ENCODE measurements at places on chromosomes 3 and 15.

DNA sequence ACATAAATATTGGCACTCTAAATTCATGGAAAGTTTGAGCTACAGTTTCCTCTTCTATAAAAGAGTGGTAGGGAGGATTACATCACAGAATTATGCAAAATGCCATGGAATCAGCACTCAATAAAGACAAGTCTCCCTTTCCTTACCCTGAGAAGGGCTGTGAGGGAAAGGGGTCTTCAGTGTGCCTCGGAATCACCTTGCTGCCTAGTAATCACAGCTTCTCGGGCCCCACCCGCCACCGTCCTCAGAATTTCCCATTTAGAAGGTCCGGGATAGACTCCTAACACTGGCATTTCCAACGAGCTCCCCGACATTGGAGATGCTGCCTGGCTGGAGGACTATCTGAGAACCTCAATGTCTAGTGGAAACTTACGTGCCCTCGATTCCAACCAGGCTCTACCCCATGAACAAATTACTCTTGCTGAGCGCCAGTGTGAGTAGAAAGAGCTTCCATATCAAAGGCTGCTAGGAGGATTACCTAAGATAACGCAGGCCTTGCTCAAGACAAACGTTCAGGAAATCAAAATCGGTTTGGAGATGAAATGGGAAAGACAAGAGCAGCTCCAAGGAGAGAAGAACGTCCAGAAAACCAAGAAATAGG lies 92.1 kb upstream of the CHD2 start:
- DNase-seq, result peak; percentile 25

DNA sequence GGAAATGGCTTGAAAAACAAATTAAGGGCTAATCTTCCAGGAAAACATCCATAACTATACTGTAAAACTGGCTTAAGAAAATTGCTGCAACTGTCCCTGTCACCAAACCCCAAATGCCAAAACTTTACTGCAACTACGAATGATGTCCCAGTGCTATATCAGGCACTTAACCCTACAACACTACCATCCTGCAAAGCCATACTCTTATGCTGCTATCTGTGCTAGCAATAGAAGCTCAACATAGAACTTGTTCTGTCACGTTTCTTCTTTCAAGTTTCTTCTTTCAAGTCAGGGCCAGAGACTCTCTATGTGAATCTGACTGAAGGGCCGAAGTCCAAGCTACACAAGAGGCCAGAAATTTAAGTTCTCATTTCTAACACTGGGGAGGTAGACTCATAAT lies 92.5 kb downstream of the IGSF11 start:
- no peak for DNase-seq

- DNase-seq, result no peak
These were observed 61.2 kb downstream of the TSC22D2 start for GRCh38 chr3:150469031-150469930.

DNA sequence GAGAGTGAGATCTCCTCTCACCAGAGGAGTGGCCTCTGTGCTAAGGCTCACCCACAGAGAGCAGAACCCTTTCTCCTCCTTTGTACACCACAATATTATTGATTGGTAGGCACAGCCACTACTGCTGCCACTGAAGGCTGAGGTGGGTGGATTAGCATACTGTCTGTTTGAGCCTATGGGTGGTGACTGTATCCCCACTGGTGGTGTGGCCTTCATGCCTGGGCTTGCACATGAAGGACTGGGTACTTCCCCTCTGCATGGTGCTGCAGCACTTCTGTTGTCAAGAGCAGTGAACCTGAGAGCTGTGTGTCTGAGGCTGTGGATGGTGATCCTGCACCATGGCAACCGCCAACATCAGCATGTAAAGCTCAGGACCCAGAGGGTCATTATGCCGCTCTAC lies 35.7 kb upstream of the NECTIN3 start:
- DNase-seq, result no peak

DNA sequence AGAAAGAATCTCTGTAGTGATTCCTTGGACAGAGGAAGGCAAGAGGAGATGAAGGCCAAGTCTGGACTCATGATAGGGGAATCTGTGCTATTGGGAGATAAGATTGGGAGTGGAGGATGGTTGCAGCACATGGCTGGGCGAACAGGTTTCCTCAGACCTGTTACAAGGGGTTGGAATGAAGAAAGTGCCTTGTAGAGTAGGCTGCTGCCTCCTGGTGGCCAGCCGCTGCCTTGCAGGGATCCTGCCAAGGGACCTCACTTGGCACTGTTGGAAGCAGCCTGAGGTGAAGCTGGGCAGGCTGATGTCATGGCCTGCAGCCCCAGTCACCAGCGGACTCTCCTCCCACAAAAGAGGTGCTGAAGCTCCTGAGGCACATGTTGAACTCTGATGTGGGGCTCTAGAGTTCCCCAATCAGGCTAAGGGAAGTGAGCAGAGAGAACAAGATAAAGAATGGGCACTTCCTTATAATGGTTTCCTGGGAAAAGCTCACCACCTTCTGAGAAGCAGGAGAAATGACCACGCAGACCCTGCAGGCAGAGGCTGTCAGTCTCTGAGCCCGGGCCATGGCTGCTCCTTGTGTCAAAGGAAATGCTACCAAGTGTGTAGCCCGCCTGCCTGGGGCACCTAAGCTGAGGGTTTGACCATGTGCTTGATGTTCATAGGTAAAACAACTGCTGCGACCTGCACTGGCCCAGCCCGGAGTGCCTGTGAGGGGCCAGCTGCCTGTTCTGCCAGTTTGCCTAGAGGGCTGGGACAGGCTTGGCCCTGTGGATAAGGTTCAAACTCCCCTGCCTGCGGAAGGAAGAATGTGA lies 1.6 kb upstream of the TEX264 start:
- peak; percentile 66 for DNase-seq

- DNase-seq, result no peak
These were observed 11.4 kb downstream of the CHRD start for GRCh38 chr3:184391266-184391665.

- DNase-seq, result no peak
These were observed 17.3 kb upstream of the SLC28A2 start for GRCh38 chr15:45234562-45235235.

DNA sequence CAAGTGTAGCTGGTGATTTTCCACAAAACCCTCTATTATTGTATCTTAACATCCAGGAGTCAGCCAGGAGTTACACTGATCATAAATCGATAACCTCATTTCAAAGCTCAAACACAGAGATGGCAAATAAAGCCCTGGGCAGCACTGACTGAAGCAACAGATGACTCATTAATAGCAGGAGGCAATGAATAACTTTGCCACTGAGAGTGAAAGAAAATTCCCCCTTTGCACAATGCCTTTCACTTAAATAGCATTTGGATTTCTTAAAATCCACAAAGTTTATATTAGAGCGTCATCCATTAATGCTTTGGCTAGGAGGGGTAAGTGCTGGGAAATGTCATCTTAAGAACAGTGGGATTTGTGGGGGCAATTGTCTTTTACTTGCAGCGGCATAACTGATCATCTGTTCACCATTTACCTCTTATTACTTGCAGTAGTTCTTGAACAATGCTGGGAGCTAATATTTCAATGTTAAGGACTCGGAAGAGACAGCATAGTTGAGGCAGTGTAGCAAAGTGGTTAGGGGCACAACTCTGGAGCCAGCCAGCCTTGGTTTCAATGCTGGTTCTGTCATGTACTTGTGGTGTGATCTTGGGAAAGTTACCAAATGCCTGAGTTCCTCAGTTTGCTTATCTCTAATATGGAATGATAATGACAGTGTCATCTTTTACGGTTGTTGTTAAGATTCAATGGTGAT lies 630.4 kb upstream of the TBL1XR1 start:
- no peak for DNase-seq

GRCh38 chr3:81707996-81708395 lies 53.4 kb downstream of the GBE1 start:
- no peak for DNase-seq

GRCh38 chr3:3666664-3667063 lies 132.6 kb upstream of the LRRN1 start:
- DNase-seq, result no peak

DNA sequence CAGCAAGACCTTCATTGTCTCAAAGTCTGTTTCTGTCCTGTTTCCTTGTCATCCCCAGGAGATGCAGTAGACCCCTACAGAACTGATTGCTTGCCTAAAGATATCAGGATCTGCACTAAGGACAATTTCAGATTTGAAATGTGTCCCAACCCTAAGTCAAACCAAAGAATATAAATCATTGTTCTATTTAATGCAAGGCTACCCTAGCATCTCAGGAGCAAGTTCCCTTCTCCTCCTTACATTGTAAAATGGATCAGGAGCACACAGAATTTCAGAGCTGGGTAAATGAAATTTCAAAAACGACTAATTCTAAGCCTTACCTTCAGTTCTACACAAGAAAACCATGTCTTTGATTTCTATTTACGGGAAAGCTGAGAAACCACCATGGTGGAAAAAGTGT lies 360.9 kb upstream of the KCNH8 start:
- DNase-seq, result no peak

DNA sequence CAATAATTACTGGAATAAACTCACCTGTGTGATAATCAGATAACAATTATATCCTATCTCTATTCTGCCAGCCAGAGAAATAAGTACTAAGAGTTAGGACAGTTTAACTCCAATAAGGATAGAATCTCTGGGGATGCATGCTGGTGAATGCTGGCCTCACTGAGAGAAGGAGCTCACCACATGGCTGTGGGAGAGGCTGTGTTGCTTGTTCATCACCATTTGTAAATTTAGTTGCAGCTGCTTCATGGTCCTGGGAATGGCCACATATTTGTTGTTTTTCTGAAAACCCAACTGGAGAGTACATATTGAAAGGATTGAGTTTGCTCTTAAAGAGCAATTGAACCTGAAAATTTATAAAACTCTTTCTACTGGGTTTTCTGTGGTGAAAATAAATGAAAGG lies 207.3 kb downstream of the NECTIN3 start:
- DNase-seq, result no peak

DNA sequence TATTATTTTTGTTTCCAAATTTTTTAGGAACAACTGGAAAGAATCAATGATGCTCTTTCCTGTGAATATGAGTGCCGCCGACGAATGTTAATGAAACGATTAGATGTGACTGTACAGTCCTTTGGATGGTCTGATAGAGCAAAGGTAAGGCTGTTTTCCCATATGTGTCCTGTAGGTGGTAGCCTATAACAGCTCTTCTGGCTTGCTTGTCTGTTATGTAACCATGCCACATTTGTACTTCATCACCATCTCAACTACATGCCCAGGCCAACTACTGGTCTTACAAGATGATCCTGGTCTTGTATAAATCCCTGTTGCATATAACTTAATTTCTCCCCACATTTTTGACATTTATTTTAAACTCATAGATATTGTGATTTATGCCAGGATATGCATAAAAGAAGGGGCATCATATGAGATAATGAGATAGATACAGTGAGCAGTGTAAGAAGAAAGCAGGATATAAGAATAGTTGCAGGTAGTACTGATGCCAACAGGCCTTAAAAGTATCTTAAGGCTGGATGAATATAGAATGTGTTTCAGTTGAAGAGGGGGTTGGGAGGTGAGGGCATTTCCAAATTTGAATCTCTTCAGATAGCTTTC lies 20.3 kb downstream of the FAM98B start:
- peak; percentile 66 for DNase-seq

DNA sequence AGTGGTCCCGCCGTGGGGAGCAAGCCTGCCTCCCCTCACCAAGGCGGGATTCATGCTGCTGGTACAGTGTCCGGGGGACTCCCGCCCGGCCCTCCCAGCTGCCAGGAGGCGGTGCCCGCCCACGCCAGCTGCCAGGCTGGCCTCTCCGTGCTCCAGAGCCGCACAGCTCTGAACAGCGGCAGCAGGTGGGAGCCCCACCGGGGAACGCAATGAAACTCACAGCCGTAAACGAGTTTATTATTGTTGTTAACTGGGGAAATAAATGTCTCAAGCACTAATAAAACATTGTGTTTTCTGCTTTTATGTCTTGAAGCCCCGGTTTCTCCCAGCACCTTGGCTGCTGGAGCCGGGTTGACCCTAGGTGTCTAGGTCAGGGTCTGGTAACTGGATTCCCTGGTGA lies 317.7 kb upstream of the TLE3 start:
- DNase-seq, result no peak

- no peak for DNase-seq
These were observed 58.5 kb upstream of the PPARG start for GRCh38 chr3:12230406-12230805.

GRCh38 chr3:71926262-71926600 lies 141.3 kb upstream of the PROK2 start:
- DNase-seq, result no peak

GRCh38 chr15:83127547-83128150 lies 20.2 kb downstream of the TM6SF1 start:
- DNase-seq, result no peak

DNA sequence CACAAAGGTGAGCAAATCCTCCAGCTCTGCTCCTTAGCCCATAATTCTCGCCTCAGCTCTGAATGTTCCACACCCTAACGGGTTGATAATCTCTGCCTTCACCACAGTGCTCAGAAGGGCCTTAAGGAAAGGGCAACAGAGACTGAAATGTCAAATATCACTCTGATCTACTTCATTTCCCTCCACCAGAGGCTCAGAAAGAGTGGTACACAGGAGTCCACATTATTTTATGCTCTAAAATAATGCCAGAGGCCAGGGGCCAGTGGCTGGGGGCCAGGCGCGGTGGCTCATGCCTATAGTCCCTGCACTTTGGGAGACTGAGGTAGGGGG lies 72.2 kb downstream of the MB21D2 start:
- no peak for DNase-seq
